Lower lobe of right lung (tissue), 2 donors: ENCODE measurements at places on chromosomes 2 and 18. TPM values are rescaled to one million over a fixed set of nuclear protein-coding genes. Genes with fewer than 3 reads are reported as not detected.

DNA sequence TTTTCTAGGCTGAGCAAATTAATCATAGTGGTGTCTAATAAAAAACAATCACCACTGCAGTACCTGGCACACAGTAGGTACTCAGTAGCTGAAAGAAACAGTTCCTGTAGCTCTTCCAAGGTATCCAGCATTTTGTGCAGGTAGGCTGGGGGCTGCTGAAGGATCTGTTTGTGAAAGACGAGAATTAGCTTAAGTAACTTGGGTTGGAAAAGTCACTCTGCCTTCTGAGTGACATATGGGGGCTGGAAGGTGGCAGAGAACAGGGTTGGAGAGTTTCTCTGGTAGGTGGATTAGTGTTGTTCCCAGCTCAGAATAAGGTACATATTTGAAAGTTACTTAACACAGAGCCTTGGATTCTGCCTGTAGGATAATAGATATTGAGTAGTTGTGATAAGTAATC, 72.8 kb downstream of the FMNL2 start:
- H3K36me3 ChIP-seq = no peaks in the 10 kb centered on the region
- no peaks in the 10 kb centered on the region for H3K27me3 ChIP-seq
- H3K4me1 ChIP-seq = peaks cover 73% of the 10 kb centered on the region
- DNase-seq = no peak

Gene IL1A
- 2.1 TPM for total RNA-seq

DNA sequence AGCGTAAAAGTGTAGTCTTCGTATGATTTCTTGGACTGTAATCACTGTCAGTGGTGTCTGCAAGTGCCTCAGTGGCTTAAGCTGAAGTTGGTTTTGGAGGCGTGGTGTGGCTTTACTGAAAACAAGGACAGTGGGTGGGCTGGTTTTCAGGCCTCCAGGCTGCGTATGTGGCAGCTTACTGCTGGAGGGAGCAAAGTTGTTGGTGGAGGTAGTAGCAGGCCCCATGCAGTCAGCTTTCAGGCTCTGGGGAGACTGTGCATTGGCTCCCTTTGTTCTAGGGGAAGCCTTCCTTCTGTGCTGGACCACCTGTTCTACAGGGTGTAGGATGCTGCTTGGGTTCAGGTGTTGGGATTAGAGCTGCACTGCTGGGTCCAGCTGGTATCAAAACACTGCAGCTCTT, 91.6 kb downstream of the NCK2 start:
- no peaks in the 10 kb centered on the region for H3K27me3 ChIP-seq
- H3K36me3 ChIP-seq = no peaks in the 10 kb centered on the region
- H3K4me3 ChIP-seq = no peak overlapping the region
- H3K4me1 ChIP-seq = no peaks in the 10 kb centered on the region
- H3K27ac ChIP-seq = no peak overlapping the region
- DNase-seq = no peak

DNA sequence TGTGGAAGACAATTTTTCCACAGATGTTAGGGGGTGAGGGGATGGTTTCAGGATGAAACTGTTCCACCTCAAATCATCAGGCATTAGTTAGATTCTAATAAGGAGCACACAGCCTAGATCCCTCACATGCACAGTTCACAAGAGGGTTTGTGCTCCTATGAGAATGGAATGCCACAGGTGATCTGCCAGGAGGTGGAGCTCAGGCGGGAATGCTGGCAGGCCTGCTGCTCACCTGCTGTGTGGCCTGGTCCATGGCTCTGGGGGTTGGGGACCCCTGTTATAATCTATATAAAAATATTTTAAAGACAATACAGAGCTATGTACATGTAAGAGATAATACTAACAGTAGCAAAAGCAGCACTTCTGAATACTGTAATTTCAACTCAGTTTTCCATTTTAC, 19.2 kb downstream of the CWC22 start:
- peaks cover 87% of the 10 kb centered on the region for H3K36me3 ChIP-seq
- H3K27me3 ChIP-seq = no peaks in the 10 kb centered on the region
- no peak overlapping the region for H3K4me3 ChIP-seq
- H3K27ac ChIP-seq = no peak overlapping the region
- no peak for DNase-seq

Gene DNER
- total RNA-seq = 1.2 TPM

DNA sequence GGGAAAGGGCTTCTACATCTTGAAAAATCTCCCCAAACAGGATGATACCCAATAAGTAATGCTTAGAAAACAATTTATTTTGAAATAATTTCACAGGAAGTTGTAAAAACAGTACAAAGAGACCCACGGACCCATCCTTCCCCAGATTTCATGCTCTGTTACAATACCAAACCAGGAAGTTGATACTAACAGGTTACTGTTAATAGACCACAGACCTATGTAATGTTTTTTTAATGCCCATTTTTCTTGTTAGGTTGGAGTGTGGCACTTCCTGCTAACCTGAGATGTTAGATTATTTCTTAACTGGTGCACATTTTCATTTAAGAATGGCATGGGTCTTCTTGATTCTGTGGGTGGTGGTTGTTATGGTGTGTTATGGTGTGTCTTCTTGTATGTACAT, 21.4 kb upstream of the MGAT5 start:
- H3K36me3 ChIP-seq = no peaks in the 10 kb centered on the region
- DNase-seq = no peak
- no peak overlapping the region for H3K27ac ChIP-seq
- peaks cover 21% of the 10 kb centered on the region for H3K4me1 ChIP-seq
- H3K27me3 ChIP-seq = no peaks in the 10 kb centered on the region

- H3K27me3 ChIP-seq = no peaks in the 10 kb centered on the region
- H3K4me3 ChIP-seq = no peak overlapping the region
- H3K36me3 ChIP-seq = no peaks in the 10 kb centered on the region
- H3K4me1 ChIP-seq = peaks cover 28% of the 10 kb centered on the region
- no peak for DNase-seq
Observed at GRCh38 chr2:171134624-171135230, 26.0 kb downstream of the TLK1 start.

DNA sequence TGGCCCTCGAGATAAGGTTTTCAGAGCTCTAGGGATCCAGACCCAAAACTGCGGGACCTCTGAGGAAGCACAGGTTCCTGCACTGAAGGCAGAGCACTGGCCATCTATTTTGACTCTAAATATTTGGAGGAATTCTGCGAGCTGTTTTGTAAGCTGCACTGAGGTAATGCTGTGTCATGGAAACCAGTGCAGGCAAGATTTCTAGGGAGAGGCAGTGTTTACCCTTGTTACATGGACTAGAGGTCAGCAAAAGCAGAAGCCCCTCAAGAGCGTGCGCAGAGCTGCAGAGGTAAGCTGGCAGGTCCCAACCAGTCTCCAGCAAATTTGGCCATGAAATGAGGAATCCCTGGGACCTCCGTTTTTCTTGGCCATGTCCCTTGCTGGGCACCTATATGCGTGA, 137.3 kb downstream of the RNF152 start:
- no peaks in the 10 kb centered on the region for H3K36me3 ChIP-seq
- no peaks in the 10 kb centered on the region for H3K27me3 ChIP-seq
- no peak overlapping the region for H3K4me3 ChIP-seq
- H3K27ac ChIP-seq = no peak overlapping the region
- H3K4me1 ChIP-seq = no peaks in the 10 kb centered on the region

DNA sequence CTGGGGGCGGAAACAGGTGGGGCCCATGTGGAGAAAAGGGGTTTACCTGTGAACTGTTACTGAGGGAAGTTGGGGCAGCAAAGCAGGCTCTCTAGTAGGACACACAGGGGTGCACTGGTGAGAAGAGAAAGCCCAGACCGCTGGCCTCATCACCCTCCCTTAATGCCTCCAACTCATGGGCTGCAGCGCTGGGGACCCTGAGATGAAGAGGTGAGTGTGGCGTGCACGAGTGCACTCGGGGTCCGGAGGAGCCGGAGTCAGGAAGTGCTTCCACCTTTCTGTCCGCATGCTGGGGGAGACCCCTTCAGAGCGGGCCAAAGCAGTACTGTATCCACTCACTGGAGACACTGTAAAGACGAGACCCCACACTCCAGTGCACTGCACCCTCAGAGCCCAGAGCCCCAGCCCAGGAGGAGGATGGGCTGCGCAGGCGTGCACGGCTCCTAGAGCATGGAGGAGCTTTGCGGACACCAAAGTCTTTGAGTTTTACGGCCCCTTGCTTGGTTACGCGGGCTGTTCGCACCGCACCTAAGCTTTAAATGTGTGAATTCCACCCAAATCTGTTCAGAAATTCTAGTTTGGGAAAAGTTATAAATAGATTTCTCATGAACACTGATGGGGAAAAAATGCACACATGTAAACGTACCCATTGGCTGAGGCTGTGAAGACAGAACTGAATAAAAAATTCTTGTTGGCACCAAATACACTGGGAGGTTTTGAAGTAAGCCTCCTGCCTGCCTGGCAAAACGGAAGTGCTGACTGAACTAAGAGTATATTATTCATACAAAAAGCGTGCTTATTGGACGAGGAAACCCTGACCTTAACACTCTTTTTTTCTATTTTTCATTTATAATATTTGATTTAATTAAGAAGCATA, 45.4 kb upstream of the PPP4R1 start:
- no peak overlapping the region for H3K4me3 ChIP-seq
- no peaks in the 10 kb centered on the region for H3K27me3 ChIP-seq
- no peaks in the 10 kb centered on the region for H3K36me3 ChIP-seq
- DNase-seq = no peak
- H3K27ac ChIP-seq = no peak overlapping the region
- no peaks in the 10 kb centered on the region for H3K4me1 ChIP-seq

- no peaks in the 10 kb centered on the region for H3K4me1 ChIP-seq
- no peaks in the 10 kb centered on the region for H3K27me3 ChIP-seq
- H3K27ac ChIP-seq = no peak overlapping the region
Observed at GRCh38 chr2:147501968-147502367, 342.9 kb upstream of the ACVR2A start.

Gene ALPG
- total RNA-seq = 0.53 TPM

DNA sequence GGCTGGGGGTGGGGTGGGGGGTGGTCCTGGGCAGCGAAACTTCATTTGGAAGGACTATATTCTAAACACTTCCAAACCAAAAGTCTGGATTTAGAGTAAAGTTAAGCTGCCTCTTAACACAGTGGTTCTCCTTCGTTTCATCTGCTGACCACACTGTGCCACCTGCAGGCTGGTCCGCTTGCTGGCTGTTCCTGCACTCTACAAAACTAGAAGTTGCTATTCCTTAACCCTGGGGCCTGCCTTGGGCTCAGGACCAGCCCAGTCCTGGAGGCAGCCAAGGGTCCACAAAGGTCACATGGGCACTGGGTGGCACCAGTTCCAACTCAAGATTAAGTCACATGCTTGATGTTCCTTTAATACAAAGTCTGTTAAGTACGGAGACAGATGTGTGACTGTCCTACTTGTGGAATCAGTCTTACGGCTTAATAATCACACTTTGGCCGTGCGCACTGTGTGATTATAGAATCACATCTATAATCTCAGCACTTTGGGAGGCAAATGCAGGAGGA, 195.4 kb downstream of the FAM210A start:
- H3K4me3 ChIP-seq = no peak overlapping the region
- H3K27me3 ChIP-seq = no peaks in the 10 kb centered on the region
- peak; percentile 61 for DNase-seq
- H3K36me3 ChIP-seq = no peaks in the 10 kb centered on the region
- H3K27ac ChIP-seq = no peak overlapping the region

Gene MTX2
- 16.2 TPM for total RNA-seq

DNA sequence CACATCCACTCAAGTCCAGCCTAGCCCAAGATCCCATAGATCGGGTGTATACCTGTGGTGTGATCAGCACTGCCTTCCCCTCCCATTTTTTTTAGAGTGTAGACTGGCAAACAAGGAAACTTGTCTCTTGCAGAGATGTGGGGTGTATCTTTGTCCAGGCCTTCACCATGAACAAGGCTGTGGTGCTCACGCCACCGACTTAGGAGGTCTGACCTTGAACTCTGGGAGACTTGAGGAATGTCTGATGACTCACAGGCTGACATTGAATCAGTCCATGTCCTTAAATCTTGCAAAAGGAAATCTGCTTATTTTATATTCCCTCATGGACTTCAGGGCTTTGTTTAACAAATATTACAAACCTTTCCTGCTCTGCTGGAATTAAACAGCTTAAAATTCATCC, 4.5 kb upstream of the CTIF start:
- no peak overlapping the region for H3K27ac ChIP-seq
- no peaks in the 10 kb centered on the region for H3K27me3 ChIP-seq
- H3K36me3 ChIP-seq = no peaks in the 10 kb centered on the region
- H3K4me3 ChIP-seq = no peak overlapping the region

DNA sequence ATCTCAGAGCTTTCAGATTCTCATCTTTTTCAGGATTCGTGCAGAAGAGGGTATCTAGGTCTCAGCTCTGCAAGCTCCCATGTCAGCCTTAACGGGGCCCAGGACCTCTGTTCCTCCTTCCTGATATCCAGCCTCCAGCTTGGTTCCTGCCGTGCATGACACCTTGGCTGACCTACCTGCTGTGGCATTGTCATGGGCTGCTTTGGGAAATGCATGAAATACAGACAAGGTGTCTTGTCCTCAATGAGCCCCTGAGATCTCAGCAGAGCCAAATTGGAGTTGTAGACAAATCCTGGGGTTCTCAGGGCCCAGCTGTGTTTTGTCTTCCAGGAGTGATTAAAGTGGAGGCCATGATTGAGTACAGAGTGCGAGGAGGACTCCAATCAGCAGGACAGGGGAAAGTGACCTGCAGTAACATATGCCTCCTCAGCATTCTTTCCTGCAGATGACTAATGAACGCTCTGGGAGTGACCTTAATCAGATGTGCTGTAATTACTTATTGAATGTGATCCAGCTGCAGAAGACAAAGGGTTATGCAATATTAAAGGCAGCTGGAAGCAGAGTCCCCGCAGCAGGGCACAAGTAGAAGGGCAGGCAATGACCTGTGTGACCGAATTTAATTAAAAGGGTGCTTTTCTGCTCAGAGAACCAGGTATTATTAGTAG, 141.1 kb downstream of the CCBE1 start:
- H3K36me3 ChIP-seq = no peaks in the 10 kb centered on the region
- no peaks in the 10 kb centered on the region for H3K27me3 ChIP-seq
- no peak overlapping the region for H3K4me3 ChIP-seq
- H3K27ac ChIP-seq = no peak overlapping the region
- H3K4me1 ChIP-seq = no peaks in the 10 kb centered on the region

- DNase-seq = no peak
- H3K4me3 ChIP-seq = no peak overlapping the region
- no peaks in the 10 kb centered on the region for H3K27me3 ChIP-seq
- H3K27ac ChIP-seq = no peak overlapping the region
- no peaks in the 10 kb centered on the region for H3K4me1 ChIP-seq
Observed at GRCh38 chr2:23249348-23249747, 135.6 kb upstream of the KLHL29 start.

- no peaks in the 10 kb centered on the region for H3K27me3 ChIP-seq
- H3K4me1 ChIP-seq = no peaks in the 10 kb centered on the region
- H3K4me3 ChIP-seq = peak overlapping the region; percentile 39
- peak overlapping the region; percentile 64 for H3K27ac ChIP-seq
- DNase-seq = no peak
Observed at GRCh38 chr2:40512256-40512655, 60.4 kb upstream of the SLC8A1 start.
